ENCODE measurements at places on chromosomes 2 and 18. TPM values are rescaled to one million over a fixed set of nuclear protein-coding genes. Genes with fewer than 3 reads are reported as not detected.

DNA sequence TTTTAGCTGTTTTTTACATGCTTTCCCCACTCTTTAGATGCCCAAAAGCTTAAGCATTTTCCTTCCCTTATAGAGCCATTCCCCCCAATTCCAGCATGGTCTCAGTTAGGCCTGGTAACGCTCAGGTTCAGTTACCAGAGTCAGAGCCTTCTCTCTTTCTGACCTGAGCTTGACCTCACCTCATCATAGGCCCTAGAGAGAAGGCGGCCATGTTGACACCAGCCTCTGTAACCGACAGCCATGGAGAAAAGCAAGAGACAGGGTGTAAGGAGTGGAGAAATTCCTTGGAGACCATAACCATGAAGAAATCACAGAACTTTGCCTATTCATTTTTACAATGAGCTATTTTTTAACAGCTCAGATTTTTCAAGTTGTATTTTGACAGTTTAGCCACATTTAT, 99.4 kb downstream of the RTN4 start:
- DNase-seq, result no peak

CFC1 gene
- total RNA-seq, result not detected

DNA sequence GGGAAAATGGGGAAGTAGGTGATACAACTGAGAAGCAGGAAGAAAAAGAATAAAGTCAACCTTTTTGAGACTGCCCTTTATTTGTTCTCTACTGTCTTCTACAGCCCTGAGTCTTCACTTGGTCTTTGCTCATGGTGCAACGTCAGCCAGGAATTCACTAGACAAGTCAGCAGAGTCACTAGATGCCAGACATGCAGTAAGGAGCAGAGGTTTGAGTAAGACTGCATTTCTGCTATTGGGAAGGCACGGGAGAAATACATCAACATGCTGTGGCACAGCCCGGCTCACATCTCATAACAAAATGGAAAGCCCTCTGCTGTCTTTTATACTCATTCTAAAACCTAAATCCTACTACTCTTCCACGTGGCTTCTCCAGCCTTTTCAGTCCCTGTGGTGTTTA, 67.1 kb downstream of the PRELID3A start:
- DNase-seq, result no peak

GRCh38 chr18:78986018-78986481, 6.4 kb downstream of the SALL3 start:
- DNase-seq, result peak; percentile 9

GRCh38 chr2:56185582-56186046, 1.8 kb downstream of the CCDC85A start:
- DNase-seq, result peak; percentile 32

GRCh38 chr2:6053743-6054142, 361.6 kb downstream of the SOX11 start:
- no peak for DNase-seq

GALNT3 gene
- total RNA-seq, result 20.2 TPM

DNA sequence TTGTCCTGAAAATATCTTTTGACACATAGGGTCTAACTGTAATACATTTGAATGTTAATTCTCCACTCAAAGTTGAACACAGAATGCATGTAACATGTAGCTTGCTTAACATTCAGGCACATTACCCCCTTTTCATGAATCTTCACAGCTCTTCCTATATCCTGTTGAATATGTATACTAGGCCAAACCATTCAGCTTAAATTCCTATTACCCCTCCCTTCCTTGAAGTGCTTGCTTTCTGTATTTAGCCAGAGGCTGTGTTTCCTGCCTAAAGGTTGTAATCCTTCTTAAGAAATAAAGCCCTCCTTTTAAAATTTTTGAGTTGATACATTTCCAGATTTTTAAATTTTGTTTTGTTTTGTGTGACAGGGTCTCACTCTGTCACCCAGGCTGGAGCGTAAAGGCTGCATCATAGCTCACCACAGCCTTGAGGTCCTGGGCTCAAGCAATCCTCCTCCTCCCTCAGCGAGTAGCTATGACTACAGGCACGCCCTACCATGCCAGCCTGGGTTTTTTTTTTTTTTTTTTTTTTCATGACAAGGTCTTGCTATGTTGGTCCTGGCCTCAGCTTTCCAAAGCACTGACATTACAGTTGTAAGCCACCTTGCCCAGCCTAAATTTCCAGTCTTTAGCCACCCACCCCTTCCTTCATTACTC, 357.6 kb downstream of the DSC3 start:
- no peak for DNase-seq

GRCh38 chr2:19132967-19133366, 225.5 kb downstream of the OSR1 start:
- no peak for DNase-seq

UGP2 gene
- total RNA-seq, result 78.4 TPM

Data from MCF 10A (cell line).